ENCODE measurements at places on chromosomes 1 and 21.

GRCh38 chr1:47399138-47399845, 16.8 kb upstream of the FOXE3 start:
- no peak for ATAC-seq

GRCh38 chr1:182674346-182675246, 9.8 kb downstream of the RGS8 start:
- ATAC-seq = peak; percentile 35

DNA sequence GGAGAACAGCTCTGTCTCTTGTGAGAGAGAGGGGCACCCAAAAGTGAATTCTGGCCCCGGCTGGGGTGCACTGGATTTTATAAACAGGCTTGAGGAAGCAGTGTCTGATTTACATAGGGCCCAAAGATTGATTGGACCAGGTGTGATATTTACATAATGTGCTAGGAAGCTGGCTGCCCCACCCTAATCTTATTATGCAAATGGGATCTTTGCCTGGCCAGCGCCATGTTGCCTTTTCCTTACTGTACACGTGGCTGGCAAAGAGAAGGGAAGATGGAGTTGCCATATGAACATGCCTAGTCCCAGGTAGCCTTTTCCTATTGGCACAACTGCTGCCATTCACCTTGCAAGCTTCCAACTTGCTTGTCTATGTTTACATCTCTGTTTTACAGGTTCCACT, 29.0 kb upstream of the CFHR4 start:
- ATAC-seq = no peak

- no peak for ATAC-seq
Observed at GRCh38 chr21:31873275-31873695, 465 bp downstream of the HUNK start.

DNA sequence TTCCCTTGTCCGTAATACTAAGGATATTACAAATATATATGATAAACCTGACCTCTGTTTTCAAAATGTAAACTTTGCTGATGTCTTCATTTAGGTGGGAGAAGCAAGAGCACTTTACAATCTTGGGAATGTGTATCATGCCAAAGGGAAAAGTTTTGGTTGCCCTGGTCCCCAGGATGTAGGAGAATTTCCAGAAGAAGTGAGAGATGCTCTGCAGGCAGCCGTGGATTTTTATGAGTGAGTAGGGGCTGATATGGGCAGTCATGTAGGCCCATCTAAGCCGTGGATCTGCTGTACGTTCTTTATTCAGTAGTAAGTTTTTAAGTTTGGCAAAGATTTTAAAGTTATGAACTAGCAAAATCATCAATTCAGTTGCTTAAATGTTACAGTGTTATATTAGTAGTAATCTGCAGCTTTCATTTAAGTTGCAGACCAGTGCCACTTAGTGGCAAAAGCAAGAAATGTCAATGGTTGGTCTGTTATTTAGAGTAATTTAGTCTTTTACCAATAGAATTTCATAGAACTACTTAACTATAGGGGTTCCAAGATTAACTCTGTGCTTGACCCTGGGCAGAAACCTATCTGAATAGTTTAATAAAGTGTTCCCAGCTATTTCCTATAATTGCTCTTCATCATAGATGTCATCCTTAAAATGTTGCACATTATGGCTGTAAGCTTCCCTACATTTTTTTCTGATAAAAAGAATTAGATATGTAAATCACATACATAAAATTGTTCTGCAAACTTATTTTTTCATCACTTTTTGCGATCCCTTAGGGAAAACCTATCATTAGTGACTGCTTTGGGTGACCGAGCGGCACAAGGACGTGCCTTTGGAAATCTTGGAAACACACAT, 21.3 kb downstream of the GPSM2 start:
- ATAC-seq = peak; percentile 93

DNA sequence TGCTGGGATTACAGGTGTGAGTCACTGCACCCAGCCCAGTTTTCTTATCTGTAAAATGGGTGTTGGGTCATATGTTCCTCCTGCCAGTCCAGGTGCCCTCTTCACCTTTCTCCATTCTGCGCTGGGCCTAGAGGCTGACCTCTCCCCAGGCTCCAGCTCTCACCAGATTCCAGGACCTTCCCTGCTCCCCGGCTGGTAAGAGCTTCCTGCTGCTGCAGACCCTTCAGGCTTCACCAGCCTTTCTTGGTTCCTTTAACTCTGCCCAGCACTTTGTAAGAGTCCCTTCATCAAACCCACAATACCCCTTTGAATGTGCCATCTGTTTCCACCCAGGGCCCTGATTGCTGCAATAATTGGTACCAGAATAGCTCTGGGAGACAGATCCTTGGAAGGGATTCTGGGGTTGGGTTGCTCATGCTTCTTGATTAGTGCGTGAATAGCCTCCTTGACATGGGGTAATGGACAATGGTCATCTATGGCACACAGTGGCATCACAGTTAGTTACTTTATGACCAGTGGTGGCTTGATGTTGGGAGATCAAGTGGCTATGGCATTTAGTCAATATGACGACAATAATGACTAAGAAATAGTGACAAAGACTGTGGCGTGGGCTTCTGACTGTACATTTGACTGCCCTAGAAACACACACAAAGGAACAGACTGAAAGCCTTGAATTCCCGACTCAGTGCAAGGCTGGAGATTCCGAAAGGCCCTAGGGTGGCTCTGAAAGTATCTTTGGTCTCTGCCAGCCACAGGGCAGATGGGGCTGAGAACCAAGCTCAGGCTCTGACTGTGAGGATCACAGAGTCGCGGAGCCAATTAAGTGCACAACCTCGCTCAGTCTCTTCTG, 67.3 kb downstream of the SLC9A1 start:
- ATAC-seq = no peak

Data from SK-N-SH treated with all-trans-retinoic acid at 6 μM for 48 hours (cell line).